NCI-H2081 treated with DMSO at 0.1 percent for 48 hours (cell line): ENCODE measurements at places on chromosomes 5 and 9.

DNA sequence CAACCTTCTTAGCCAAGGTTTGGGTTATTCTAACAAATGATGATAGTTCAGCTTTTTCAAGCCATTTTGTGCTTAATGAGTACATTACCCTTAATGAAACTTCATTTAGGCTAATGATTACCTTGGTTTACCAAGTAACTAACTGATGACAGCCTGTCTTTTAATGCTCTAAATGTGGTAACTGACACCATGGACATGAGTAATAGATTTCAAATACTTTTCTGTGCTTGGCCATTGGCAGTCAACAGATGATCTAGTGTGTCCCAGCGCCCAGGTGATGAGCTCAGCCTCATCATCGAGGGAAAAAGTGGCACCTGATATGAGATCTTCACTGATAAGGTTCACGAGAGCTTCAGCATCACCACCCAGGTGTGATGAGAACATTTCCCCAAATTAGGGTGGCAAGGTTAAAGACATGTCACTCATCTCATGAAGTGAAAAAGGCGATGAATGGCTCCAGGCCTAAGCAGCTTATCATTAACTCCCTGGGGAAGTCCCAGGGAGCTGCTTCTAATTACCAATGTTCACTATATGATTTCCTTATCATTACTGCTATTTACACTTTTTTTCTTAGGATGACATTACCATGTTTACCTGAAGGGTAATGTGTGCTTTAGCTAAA lies 296.0 kb downstream of the SPOCK1 start:
- no peak for DNase-seq

DNA sequence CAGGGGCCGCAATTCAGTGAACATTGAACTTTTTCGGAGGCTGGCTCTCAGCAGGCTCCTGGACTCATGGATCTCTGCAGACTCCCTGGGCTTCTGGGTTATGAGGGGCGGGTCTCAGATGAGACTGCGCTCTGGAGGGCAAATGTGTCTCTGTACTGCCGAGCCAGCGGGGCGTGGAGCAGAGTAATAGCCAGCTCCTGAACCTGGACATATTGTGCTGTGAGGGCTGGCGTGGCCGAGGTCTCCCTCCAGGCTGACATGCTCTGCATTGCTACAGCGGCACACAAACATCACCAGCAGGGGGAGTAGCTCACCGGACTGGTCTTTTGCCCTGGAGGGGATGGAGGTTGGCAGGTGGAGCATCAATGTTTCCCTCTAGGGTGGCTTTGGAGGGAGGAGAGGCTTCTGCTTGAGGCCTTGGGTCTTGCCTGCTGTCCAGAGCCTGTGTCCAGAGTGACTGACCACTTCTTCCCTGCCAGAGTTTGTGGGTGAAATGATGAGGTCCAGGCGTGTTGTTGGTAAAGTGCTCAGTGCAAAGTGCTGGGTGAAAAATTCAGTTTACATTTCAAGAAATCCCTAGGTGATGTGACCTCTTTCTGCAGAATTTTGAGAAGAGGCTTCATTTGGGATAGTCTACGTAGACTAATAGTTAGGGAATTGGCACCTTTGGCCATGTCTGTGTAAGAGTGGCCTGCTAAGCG lies 10.9 kb upstream of the GADD45G start:
- no peak for DNase-seq

DNA sequence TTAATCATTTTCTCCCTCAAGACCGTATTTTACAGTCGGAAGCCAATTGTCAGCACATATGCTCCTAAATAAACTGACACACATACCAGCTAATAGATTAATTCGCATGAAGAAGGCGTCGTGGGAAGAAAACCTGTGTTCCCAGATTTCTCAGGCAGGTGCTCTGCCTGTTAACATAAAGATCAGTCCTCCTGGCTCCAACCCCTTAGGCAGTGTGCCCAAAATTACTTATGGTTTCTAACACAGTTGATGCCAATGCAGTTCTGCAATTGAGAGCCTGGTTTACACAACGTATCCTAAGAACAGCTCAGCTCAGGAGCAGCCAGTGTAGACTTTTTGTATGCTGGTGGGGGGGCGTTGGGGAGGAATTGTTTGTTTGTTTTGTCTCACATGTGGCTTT lies 208.3 kb downstream of the ENC1 start:
- DNase-seq = no peak

- DNase-seq = no peak
These were observed 90.2 kb downstream of the APBA1 start for GRCh38 chr9:69582018-69582417.

DNA sequence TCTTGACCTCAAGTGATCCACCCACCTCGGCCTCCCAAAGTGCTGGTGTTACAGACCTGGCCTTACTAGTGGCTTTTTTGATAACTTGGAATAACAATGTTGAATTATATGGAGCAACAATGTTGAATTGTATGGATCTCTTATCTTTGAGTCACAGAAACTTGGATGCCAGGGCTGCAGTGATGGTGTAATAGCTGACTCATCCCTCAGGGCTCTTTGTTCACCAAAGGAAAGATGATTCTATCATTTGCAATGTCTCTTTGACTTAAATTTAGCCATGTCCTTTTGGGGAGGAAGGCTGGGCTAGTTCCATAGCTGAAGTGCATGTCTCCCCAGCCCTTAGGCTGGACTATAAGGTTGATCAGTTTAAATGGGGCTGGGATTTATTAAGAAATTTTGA lies 172.3 kb downstream of the PDZD2 start:
- DNase-seq = no peak

DNA sequence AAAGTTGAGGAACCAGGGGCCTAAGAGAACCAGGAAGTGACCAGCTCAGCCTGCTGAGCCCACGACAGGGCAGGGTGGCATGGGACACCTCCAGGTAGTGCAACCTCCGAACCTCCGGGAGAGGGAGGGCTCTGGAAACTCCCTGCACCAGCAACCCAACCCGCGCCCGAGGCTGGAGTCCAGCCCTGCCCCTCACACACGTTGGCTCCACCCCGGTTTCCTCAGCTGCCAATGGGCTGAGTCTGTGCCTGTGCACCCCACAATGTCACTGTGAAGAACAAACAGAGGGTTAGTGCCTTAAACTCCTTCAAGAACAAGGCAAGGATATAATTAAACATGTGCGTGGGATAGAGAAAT lies 17.0 kb upstream of the UNC5A start:
- no peak for DNase-seq

GRCh38 chr9:118418887-118419565 lies 714.8 kb downstream of the TLR4 start:
- no peak for DNase-seq

DNA sequence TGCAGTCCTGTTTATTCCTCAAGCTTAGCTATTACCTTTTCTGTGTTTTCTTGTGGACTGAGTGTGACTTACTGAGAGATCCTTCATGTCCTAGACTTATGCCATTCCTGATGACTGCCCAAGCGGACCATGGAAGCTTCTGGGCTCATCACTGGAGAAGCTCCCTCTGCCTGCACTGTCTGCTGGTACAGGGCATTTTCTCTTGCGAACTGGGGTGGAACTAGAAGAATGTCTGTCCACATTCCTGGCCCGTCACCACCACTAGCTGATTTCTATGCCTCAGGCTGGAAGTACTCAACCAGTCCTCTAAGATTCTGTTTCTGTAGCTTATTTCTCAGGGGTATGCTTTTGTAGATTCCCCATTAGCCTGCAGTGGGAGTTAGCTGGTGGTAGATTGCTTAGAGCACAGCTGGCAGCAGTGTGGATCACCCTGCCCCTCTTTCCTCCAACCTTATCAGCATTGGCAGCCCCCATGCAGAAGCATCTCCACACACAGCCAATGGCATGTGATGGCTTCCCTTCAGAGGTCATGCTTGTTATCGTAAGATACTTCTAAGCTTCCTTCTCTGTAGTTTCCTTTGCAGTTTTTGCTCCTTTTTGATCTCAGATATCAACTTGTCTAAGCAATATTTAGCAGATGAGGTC lies 12.4 kb downstream of the SLC36A1 start:
- DNase-seq = no peak

DNA sequence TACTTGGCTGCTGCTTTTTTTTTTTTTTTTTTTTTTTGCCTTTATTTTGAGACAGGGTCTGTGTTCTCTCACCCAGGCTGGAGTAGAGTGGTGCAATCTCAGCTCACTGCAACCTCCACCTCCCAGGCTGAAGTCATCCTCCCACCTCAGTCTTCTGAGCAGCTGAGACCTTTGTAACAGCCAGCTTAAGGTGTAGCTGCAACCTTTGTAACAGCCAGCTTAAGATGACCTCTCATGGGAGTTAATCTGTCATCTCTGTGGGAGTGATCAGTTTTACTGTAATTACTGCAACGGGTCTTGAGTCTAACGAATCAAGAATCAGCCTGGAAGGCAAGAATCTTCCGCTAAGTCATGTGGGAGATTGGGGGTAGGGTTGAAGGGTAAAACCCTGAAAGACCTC lies 31.6 kb upstream of the SNX2 start:
- no peak for DNase-seq

DNA sequence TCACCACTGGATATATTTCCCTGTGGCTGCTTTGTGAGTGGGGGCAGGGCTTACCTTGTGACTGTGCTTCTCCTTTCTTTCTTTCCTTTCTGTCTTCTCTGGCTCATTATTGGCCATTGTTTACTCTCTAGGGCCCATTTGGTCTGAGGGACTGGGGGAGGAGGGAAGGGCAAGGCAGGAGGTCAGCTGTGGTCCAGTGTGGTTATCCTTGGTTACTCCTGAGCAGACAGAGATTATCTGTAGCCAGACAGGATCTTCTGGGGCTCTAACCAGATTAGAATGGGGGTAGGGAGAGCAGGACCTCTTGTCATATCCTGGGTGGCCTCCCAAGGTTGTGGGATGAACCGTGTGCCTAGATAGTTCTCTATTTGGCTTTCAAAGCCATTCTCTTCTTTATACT lies 71.2 kb downstream of the ANKRD55 start:
- DNase-seq = no peak

GRCh38 chr9:132733260-132733815 lies 63.1 kb downstream of the GTF3C4 start:
- DNase-seq = no peak

DNA sequence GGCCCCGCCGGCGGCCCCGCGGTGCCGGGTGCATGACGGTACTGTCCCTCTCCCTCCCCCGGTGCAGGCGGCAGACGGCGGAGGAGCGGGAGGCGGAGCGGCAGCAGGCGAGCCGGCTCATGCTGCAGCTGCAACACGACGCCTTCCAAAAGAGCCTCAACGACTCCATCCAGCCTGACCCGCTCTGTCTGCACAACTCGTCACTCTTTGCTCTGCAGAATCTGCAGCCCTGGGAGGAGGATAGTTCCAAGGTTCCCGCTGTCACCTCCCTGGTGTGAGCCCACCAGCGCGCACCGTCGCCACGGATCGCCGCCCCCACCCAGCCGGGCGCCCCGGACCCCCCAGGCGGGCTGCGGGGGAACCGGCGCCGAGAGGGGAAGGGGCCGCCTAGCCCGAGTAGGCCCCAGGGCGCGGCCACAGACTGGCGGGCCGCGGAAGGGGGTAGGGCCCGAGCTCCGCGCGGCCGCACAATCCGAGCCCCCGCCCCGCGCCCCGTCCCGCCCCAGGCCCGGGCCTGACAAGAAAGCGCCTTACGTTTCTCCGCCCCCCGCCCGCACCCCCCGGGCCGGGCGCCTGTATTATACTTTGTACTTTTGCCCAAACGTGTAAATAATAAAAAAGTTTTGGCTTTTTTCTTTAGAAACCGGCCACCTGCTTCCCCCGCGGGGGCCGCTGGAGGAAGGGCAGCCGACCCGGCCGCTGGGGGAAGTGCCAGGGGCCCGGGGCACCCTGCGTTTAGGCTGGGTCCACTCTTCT lies 2.5 kb downstream of the TLX3 start:
- no peak for DNase-seq

GRCh38 chr5:110269478-110270142 lies 456.9 kb downstream of the TMEM232 start:
- no peak for DNase-seq

GRCh38 chr9:133203506-133204075 lies 5.5 kb downstream of the OBP2B start:
- no peak for DNase-seq

- no peak for DNase-seq
These were observed 57.4 kb downstream of the CFAP95 start for GRCh38 chr9:69877852-69878514.

DNA sequence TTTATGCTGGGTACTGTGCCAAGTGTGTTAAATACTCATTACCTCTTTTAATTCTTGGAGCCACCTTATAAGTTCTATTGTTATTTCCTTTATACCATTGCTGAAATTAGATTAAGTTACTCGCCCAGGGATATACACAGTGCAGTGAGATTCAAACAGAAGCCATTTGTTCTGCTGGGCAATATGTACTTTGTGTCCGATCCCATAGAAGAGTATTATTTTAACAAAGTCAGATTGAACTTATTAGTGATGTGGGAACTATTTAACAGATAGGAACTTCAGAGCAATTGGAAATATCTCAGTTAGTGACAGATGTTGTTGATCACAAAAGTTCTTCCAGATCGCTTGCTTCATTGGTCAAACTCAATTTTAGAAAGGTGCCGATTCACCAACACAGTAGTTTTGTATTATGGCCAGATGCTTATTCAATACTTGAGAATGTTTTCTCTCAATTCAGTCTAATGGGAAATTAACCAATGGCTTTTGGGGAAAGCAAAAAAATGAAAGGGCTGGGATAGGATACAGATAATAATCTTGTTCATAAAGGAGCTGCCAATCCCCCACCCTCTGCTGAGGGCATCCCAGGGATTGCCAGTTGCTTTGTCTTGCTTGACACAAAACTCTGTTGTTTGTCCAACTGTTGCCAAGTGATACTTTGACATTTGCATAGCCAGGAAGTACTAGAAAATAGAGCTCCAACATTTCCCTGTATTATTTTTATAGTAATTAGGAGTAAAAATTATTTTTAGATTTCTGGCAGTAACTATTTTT lies 94.8 kb upstream of the SEMA6A start:
- no peak for DNase-seq

- DNase-seq = no peak
These were observed 5.3 kb downstream of the ANKS6 start for GRCh38 chr9:98790842-98791607.

DNA sequence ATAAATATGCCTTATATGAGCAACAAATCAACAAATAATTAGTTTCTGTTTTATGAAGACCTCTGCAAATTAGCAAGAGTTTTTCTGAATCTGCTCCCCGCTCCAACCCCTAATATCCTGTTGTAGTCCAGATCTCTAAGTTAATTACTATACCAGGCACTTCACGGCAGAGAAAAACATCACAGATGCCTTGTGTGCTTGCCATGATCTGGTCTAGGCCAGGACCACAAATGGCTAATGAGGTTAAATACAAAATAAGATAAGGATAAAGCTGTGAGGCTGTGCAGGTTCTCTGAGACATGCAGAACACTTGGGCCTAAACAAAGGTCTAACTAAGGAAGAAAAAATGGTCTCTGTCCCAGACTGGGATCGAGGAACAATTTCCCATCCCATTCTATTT lies 150.8 kb downstream of the SLIT3 start:
- no peak for DNase-seq

- no peak for DNase-seq
These were observed 796.4 kb upstream of the ACO1 start for GRCh38 chr9:31588006-31588405.
